Activated CD4-positive, alpha-beta memory T cell treated with anti-CD3 and anti-CD28 coated beads, Interleukin-2, amount 10 ng/mL, durations not matched to agents 7 days and 5 days (primary cell): ENCODE measurements at places on chromosomes 1 and 21. TPM values are rescaled to one million over a fixed set of nuclear protein-coding genes. Genes with fewer than 3 reads are reported as not detected.
A peak's percentile ranks its signal among the peaks of the same experiment; 100 is the strongest.

The BATF3 gene
- 56.7 TPM for total RNA-seq

The PGBD5 gene
- not detected for total RNA-seq

DNA sequence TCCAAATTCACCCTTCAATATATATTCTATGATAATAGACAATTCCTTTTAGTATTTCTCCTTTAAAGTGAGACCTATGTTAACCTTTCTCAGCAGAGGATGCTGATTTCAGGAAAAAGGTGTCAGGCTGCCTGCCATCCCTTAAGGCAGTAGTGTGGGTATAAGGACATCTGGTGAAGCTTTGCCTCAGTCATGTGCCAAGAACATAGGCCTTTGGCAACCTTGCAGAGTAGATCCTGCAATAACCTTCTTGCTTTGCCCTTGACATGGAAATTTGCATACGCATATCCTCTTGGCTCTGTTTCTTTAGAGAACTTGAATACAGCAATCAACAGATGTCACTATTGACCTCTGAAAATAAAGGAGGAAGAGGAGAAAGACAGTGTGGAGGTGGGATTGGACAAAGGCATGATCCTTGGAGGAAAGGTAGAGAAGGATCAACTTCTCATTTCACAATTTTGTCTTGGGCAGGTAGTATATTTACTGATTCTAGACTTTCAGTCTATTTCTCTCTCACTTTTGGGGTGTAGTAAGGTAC, 21.1 kb upstream of the ZRANB2 start:
- no peak for DNase-seq
- no peaks in the 10 kb centered on the region for H3K36me3 ChIP-seq
- H3K4me1 ChIP-seq: no peaks in the 10 kb centered on the region
- no peaks in the 10 kb centered on the region for H3K27me3 ChIP-seq
- no peak overlapping the region for H3K27ac ChIP-seq
- no peak overlapping the region for H3K4me3 ChIP-seq

The PPIAL4G gene
- total RNA-seq: 0.45 TPM

The TTC4 gene
- total RNA-seq: 20.6 TPM

The HTR6 gene
- total RNA-seq: not detected

The PCBP3 gene
- 3.9 TPM for total RNA-seq

- H3K4me1 ChIP-seq: peaks cover 8% of the 10 kb centered on the region
- H3K27ac ChIP-seq: no peak overlapping the region
- H3K36me3 ChIP-seq: no peaks in the 10 kb centered on the region
- DNase-seq: no peak
These were observed 41.0 kb upstream of the RGS2 start for GRCh38 chr1:192767798-192768197.

GRCh38 chr21:41929248-41929647, 24.6 kb downstream of the C2CD2 start:
- H3K27me3 ChIP-seq: peaks cover 7% of the 10 kb centered on the region
- no peak overlapping the region for H3K27ac ChIP-seq
- no peaks in the 10 kb centered on the region for H3K36me3 ChIP-seq
- no peak for DNase-seq

DNA sequence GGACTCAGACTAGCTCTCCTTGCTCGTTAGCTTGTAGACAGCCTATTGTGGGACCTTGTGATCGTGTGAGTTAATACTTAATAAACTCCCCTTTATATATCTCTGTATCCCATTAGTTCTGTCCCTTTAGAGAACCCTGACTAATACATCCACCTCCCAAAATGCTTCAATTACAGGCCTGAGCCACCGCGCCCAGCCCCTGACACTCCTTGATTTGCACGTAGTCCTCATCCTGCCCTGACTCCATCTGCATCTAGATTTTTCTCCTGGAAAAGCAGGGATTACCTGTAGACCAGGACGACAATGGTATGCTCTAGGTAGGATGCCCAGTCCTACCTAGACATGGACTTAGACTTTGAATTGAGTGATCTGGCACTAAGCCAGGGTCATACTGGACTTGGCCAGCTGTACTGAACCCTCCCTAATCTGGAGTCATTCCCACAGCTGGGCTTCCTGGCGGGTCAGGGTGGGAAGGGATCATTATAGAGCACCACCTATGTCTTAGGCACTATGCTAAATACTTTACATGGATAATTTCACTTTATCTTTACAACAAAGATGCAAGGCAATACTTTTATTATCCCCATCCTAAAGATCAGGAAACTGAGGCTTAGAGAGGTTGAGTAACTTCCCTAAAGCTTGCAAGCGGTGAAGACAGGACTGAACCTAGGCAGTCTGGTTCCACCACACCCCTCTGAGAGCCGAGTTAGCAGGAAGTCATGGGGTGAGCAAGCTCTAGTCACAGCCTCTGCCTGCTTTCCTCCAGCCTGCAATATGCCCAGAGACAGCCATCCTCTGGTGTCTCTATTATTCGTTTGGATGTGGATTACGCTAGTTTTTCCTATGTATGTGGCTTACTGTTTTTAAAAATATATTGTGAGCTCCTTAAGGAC, 89.4 kb downstream of the DTL start:
- no peaks in the 10 kb centered on the region for H3K27me3 ChIP-seq
- peak; percentile 34 for DNase-seq
- peaks cover 24% of the 10 kb centered on the region for H3K4me1 ChIP-seq
- peaks cover 25% of the 10 kb centered on the region for H3K36me3 ChIP-seq
- H3K4me3 ChIP-seq: no peak overlapping the region

- H3K27ac ChIP-seq: peak overlapping the region; percentile 66
- H3K4me3 ChIP-seq: no peak overlapping the region
- DNase-seq: no peak
These were observed 38.2 kb downstream of the ZBTB17 start for GRCh38 chr1:15937706-15938168.

- H3K27me3 ChIP-seq: peaks cover 18% of the 10 kb centered on the region
- no peak overlapping the region for H3K27ac ChIP-seq
- H3K36me3 ChIP-seq: no peaks in the 10 kb centered on the region
- H3K4me1 ChIP-seq: no peaks in the 10 kb centered on the region
- DNase-seq: peak; percentile 60
These were observed 71.0 kb downstream of the NFASC start for GRCh38 chr1:204941421-204942338.

GRCh38 chr1:80211691-80212380, 1205.3 kb upstream of the ADGRL4 start:
- no peak overlapping the region for H3K4me3 ChIP-seq
- H3K27ac ChIP-seq: no peak overlapping the region
- H3K27me3 ChIP-seq: no peaks in the 10 kb centered on the region
- no peaks in the 10 kb centered on the region for H3K36me3 ChIP-seq

GRCh38 chr21:17146426-17146825, 366.4 kb upstream of the CXADR start:
- no peaks in the 10 kb centered on the region for H3K27me3 ChIP-seq
- H3K4me3 ChIP-seq: no peak overlapping the region
- DNase-seq: no peak
- H3K4me1 ChIP-seq: no peaks in the 10 kb centered on the region
- no peak overlapping the region for H3K27ac ChIP-seq
- no peaks in the 10 kb centered on the region for H3K36me3 ChIP-seq

- peaks cover 43% of the 10 kb centered on the region for H3K4me1 ChIP-seq
- H3K4me3 ChIP-seq: no peak overlapping the region
- H3K27me3 ChIP-seq: no peaks in the 10 kb centered on the region
- DNase-seq: no peak
- H3K36me3 ChIP-seq: peaks cover 33% of the 10 kb centered on the region
These were observed 4.3 kb downstream of the PFKL start for GRCh38 chr21:44304011-44304616.

DNA sequence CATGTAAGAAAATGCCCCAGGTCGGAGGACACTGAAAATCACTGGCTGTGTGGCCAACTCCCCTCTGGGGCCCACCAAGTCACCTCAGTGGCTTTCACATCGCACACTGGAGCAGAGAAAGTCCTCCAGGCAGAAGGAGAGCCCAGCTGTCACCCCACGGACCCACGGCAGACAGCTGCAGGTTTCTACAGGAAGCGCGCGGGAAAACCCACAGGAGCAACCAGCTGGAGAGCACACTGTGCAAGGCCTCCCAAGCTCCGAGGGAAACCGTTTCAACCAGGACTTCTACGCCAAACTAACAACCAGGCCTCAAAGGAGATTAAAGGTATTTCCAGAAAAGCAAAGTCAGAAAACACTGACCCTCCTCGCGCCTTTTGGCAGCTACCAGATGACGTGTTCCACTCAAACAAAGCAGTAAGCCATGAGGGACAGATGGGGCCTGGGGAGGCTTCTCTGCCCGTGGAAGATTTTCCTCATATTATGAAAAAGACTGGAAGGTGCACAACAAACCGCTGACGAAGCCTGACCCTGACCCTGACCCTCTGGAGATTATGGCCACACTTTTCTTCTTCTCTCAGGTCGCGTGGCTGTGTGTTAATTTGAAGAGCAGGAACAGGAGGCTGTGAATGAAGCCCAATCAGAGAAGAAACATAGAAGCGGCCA, 21.0 kb downstream of the WDR4 start:
- peaks cover 55% of the 10 kb centered on the region for H3K36me3 ChIP-seq
- DNase-seq: no peak
- H3K27ac ChIP-seq: no peak overlapping the region
- no peaks in the 10 kb centered on the region for H3K27me3 ChIP-seq
- no peak overlapping the region for H3K4me3 ChIP-seq

The PRELP gene
- total RNA-seq: not detected

DNA sequence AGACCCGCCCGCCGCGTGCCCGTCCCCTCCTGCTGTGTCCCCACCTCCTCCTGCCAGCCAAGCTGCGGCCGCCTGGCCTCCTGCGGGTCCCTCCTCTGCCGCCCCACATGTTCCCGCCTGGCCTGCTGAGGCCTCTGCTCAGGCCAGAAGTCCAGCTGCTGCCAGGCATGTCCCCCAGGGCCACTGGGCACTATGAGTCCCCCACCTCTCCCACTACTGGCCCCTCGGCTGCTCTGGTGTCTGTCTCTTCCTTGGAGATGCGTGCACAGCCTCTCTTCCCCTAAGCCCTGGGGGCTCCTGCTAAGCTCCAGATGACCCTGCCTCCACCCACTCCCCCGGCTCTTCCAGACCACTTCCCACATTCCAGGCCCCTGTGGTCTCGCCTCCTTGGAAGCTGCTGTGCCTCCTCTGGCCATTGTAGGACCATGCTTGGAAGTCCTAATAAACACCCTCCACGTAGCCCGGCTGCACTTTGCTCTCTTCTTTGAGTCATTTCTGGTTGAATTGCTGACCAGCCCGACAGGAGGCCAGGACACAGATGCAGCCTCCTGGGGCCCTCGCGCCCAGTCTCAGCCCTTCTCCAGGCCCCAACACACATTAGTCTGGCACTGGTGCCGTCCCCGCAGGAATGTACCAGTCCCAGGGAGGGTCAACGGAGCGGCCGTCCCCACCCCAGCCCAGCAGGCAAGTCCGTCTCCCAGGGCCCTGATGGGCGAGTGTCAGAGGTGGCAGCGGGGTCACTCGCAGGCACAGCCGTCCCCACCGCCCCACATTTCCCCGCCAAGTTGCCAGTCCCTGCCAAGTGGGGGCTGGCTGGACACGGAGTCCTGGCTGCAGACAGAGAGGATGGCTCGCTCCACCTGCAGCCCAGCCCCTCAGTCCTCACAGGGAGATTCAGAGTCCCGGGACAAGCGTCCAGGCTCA, 1.1 kb downstream of the KRTAP10-12 start:
- peaks cover 64% of the 10 kb centered on the region for H3K27me3 ChIP-seq
- peaks cover 4% of the 10 kb centered on the region for H3K36me3 ChIP-seq
- H3K27ac ChIP-seq: no peak overlapping the region
- H3K4me1 ChIP-seq: peaks cover 2% of the 10 kb centered on the region
- no peak overlapping the region for H3K4me3 ChIP-seq

The KRTAP10-3 gene
- total RNA-seq: not detected

The LRRC7 gene
- total RNA-seq: not detected

DNA sequence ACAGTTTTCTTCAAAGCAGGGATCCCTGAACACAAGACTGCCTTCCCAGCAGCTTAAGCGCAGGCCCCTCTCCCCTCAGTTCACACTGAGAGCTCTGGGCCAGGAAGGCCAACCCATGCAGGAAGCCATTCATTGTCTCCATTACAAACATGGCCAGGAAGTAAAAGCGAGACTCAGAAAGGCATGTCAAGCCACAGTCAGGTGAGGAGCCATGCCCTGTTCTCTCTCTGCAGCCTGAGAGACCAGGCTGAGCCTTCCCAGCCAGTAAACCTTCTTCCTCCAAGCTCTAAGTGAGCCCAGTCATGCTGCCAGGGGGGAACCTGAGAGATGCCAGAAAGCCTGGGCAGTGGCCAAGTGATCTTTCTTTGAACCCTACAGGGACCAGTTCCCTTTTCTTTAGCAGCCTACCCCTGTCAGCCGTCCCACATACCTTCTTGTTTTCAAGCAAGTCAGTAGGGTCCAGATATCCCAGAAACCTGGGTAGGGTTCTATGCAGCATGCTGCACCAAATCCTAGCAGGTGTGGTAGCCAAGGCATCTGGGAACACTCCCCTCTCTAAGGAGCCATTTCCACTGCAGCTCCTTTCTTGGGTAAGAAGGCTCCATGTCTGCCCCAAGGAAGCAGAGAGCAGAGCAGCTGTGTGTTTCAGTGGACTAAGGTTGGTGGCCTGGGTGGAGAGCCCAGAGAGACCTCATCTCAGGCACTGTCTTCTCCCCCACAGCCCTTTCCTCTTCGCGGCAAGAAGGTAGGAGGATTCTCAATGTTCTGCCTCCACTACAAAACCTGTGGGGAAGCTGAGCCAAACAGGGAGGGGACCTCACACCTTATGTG, 977 bp downstream of the TRAF3IP3 start:
- H3K4me1 ChIP-seq: peaks cover 75% of the 10 kb centered on the region
- peak; percentile 55 for DNase-seq
- H3K27me3 ChIP-seq: no peaks in the 10 kb centered on the region
- peaks cover 66% of the 10 kb centered on the region for H3K36me3 ChIP-seq

GRCh38 chr1:115980998-115981993, 5.0 kb downstream of the SLC22A15 start:
- no peaks in the 10 kb centered on the region for H3K36me3 ChIP-seq
- H3K27ac ChIP-seq: no peak overlapping the region
- no peak overlapping the region for H3K4me3 ChIP-seq
- no peak for DNase-seq

GRCh38 chr1:102593276-102593675, 515.0 kb downstream of the COL11A1 start:
- H3K4me1 ChIP-seq: no peaks in the 10 kb centered on the region
- no peak for DNase-seq
- no peak overlapping the region for H3K4me3 ChIP-seq
- H3K27ac ChIP-seq: no peak overlapping the region
- no peaks in the 10 kb centered on the region for H3K36me3 ChIP-seq

- no peaks in the 10 kb centered on the region for H3K36me3 ChIP-seq
- H3K4me3 ChIP-seq: no peak overlapping the region
- no peak overlapping the region for H3K27ac ChIP-seq
- no peak for DNase-seq
- no peaks in the 10 kb centered on the region for H3K4me1 ChIP-seq
These were observed 187.7 kb downstream of the C1orf94 start for GRCh38 chr1:34364376-34364775.

DNA sequence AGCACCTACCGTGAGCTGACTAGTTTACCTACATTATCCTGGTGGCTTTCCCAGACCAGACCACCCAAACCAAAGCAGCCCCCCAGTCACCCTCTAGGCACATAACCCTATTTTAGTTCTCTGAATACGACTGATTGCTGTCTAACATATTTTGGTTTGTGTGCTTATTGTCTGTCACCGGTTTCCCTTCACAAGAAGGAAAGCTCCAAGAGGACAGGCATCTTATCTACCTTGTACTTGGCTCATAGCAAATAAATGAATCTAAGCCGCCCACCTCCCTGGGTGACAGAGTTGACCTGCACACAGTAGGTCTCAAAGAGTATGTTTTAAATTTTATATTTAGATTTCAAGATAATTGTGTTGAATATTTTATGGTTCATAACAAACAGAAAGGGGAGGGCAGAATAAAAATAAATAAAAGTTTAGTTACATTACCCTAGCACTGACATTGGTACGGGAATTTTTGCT, 904 bp upstream of the PRDX6 start:
- DNase-seq: no peak
- peaks cover 58% of the 10 kb centered on the region for H3K36me3 ChIP-seq
- H3K4me1 ChIP-seq: peaks cover 52% of the 10 kb centered on the region
- peak overlapping the region; percentile 90 for H3K4me3 ChIP-seq

The DCLRE1B gene
- 14.4 TPM for total RNA-seq
